Fibroblast of mammary gland (primary cell): ENCODE measurements at places on chromosomes 6 and 20.

- no peak for DNase-seq
Measured at GRCh38 chr20:9835302-9835701, 3.6 kb downstream of the PAK5 start.

DNA sequence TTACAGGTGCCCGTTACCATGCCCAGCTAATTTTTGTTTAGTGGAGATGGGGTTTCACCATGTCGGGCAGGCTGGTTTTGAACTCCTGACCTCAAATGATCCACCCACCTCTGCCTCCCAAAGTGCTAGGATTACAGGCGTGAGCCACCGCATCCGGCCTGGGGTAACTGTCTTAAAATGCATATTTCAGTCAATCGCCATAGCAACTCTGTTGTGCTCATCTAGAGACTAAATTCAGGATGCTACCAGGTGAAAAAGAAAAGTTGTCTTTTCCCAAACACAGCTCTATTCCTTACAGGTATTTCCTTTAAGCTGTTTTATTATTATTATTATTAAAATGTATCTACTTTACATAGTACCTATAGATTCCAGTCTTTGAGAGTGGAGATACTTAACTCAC, 66.6 kb downstream of the RNF182 start:
- no peak for DNase-seq

DNA sequence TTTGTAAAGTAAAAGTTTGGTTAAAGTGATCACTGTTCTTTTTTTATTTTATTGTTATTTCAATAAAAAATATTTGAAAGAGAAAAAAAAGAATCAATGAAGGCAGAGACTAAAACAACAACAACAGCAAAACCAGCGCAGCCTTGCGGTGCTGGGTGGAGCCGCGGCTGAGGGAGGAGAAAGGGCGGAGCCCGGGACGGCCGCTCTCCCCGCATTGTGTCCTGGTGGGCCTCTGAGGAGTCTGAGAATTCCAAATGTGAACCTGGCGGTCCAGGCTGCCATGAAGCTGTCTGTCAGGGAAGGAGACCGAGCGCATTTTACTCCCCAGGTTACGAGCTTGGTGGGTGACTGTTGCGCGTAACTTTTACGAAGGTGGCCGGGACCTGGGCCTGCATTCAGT, 43.2 kb downstream of the TMEM242 start:
- DNase-seq = no peak

DNA sequence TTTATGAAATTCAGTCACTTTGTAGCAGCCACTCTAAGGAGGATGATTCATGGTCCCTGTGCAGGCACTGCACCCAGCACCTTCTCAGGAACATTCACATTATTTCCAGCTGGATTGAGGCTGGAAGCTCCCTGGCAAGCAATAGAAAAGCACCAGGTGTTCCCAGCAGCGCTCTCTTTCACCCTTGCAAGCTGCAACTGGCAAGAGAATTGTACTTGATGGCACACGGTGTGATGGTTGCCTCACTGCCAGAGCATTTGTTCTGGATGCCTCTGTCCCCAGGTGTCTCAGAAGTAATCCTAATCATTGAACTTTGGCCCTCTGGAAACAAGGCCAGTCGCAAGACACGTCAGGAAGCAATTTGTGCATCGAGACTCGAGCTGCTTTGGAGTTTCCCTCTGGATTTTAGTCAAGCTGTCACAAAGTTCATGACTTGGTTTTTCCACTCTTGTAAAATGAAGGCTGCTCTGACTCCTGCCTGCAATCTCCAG, 24.9 kb upstream of the PHACTR2 start:
- DNase-seq = no peak

DNA sequence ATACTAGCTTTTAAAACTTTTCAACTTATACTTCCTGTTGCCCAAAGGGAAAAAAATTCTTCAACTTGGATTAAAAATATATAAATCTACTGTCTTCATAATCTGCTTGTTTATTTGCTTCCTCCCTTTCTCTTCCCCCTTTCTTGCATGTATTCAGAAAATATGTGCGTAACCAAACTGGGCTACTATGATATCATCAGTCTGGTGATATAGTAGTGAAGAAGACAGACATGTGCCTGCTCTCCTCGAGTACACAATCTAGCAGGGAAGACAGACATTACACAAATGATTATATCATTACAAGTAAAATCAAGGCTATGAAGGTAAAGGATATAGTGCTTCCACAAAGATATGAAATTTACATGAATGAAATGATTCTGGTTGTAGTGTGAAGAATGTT, 31.0 kb downstream of the IBTK start:
- no peak for DNase-seq

- DNase-seq = no peak
Measured at GRCh38 chr6:73870907-73871306, 174.9 kb downstream of the CD109 start.

GRCh38 chr6:111663692-111664564, 58.2 kb upstream of the TRAF3IP2 start:
- peak; percentile 64 for DNase-seq

- no peak for DNase-seq
Measured at GRCh38 chr20:4508773-4509172, 212.9 kb upstream of the PRND start.

DNA sequence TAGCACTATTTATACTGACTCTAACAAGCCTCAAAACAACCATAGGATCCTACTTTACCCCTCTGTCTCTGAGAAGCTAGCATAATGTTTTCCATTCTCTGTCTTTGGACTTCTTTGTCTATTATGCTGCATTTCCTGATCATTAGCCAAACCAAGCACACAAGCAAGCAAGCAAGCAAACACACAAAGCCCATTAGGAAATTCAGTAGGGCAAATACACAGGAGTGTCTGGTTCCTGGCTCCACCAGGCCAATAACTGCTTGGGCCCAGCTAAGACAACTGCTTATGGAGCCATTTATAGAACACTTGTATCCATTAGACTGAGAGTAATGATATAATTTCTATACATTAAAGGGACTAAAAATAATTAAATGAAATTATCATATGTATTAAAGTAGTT, 952.9 kb upstream of the EPHA7 start:
- DNase-seq = no peak

DNA sequence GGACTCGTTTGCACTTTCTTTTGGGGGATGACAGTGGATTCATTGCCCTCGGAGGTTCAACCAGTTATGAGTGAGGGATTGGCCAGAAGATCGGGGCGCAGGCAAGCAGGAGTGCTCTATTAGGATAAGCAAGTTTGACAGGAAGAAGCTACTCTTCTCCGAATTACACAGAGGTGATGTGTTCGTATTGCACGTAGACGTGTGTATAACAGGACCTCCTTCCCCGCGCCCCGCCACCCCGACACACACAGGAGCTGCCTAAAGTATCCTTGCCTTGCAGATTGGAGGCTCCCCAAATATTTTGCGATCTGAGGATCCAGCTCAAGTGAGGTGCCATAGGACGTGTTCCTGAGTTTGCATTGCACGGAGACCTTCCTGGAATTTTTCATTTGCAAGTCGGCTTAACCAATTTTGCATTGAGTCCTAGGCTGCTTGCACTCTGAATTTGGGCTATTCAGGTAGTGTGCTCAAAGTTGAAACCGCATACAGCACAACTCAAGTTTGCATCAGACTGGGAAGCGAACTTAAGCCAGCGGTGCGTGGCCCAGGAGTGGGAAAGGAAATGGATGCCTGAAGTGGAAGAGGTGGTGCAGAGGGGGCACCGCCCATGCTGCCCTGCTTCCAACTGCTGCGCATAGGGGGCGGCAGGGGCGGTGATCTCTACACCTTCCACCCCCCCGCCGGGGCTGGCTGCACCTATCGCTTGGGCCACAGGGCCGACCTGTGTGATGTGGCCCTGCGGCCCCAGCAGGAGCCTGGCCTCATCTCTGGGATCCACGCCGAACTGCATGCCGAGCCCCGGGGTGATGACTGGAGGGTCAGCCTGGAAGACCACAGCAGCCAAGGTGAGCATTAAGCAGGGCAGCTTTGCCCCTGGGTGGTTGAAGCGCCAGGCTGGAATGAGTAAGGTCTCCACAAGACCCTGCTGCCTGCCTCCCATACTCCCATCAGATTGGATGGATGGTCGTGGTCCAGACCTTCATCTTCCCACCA, 770 bp downstream of the TCF19 start:
- DNase-seq = peak; percentile 24

DNA sequence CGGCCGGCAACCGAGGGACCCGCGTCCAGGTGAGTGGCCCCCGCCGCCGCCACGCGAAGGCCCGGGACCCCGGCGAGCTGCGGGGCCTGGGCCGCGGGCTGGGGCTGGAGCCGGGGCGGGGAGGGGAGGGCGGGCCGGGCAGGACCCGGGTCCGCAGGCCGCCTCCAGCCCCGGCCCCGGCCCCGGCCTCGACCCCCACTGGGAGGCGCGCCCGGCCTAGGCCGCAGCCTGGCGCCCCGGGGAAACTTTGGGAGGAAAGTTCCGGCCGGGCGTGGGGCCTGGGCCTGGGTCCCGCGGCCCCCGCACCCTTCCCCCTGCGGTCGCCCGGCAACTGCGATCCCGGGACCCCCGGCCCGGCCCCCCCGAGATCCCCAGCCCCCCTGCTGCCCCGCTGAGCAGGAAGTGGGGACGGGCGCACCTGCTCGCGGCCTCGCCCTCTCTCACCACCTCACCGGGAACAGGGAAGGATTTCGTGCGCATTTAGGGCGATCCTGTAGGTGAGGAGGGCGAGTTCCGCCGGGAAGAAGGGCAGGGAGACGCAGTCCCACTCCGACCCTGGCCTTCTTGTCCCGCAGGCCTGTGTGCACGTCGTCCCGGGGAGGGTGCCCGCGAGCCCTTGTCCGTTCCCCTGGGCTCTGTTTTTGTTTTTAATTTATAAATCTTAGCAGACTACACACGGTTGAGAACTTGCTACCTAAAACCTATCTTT, 402 bp downstream of the OSBPL2 start:
- no peak for DNase-seq

DNA sequence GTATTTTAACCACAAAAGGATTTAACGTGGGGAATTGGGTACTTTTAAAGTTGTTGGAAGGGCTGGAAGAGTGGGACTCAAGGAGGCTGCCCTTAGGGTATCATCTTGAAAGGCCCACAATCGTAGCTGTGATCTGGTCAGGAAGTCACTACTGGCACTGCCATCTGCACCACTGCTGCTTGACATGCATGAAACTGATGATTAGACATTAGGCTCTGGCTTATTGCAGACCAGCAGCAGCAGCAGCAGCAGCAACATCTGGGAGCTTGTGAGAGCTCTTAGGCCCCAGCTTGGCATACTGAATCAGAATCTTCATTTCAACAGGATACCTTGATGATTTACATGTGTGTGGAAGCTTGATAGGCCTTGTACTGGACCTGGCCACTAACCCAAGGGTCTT, 68.6 kb downstream of the PHF20 start:
- DNase-seq = no peak

DNA sequence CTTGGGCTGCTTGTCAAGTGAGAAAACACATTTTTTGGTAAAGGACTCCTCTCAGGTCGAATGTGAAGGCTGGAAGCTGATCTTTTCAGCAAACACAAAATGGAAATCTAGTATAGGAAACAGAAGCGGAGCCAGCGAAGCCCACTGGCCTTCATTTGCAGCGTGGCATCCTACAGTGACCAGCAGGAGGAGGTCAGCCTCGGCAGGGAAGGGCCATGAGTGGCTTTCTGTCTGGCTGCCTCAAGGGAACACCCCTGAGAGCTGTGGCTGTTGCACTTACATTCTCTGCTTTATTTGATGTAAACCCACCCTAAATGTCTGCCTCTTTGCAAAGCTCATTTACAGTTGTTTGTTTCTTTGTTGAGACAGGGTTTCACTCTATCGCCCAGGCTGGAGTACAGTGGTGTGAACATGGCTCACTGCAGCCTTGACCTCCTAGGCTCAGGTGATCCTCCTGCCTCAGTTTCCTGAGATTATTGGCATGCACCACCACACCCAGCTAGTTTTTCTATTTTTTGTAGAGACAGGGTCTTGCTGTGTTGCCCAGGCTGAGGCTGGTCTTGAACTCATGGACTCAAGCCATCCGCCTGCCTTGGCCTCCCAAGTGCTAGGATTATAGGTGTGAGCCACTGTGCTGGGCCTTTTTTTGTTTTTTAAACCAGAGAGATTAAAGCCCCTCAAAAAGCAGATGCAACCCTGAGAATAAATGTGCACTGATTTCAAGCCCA, 322.0 kb upstream of the SOX4 start:
- DNase-seq = no peak

- no peak for DNase-seq
Measured at GRCh38 chr20:50398821-50399554, 111.2 kb upstream of the PTPN1 start.
